NCI-H1105 (cell line): ENCODE measurements at places on chromosomes 5 and 9.

GRCh38 chr5:67115817-67116216 lies 80.8 kb downstream of the CD180 start:
- DNase-seq: no peak

GRCh38 chr9:137077758-137078693 lies 709 bp downstream of the UAP1L1 start:
- no peak for DNase-seq

GRCh38 chr5:7794823-7795222 lies 56.1 kb downstream of the CFAP90 start:
- no peak for DNase-seq

DNA sequence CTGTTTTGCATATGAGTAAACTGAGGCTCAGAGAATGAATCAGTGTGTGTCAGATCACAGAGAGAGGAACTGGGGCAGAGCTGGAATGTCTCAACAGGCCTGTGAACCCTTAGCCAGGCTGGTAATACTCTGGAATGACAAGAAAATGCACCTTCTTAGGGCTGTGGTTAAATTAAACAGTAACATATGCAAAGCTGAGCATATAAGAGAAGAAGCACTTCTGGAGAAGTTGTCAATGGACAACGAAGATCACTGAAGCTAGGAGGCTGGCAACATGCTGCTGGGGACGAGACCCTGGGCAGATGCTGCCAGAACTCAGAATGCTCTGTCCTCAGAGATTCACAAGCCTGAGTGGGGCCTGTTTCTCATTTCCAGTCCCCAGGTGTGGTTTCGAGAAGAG lies 64.6 kb upstream of the EPB41L4B start:
- DNase-seq: no peak

DNA sequence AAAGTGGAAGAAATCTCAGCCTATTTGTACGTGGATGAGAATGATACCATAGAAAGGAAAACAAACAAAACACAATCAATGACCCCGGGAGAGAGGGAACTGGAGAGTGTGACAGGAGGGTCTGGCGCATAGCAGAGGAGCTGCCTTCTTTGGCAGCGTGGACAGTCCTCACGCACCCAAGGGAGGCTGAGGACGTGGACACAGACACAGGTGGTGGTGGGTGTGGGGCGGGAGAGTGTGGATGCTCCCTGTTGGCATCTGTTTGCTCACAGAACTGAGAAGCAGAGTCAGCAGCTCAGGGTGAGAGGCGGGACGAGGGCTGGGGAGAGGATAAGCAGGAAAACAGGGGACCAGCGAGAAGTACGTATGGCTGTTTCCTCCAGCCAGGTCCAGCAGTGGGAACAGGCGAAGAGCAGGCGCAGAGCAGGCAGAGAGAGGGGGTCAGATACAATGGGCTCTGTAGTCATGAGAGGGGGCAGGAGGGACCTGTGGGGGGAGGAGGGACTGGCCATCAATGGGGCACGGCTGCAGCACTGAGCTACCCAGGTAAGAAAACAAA lies 10.0 kb downstream of the CMBL start:
- no peak for DNase-seq

- no peak for DNase-seq
Observed at GRCh38 chr5:140024928-140025327, 18.2 kb downstream of the NRG2 start.

DNA sequence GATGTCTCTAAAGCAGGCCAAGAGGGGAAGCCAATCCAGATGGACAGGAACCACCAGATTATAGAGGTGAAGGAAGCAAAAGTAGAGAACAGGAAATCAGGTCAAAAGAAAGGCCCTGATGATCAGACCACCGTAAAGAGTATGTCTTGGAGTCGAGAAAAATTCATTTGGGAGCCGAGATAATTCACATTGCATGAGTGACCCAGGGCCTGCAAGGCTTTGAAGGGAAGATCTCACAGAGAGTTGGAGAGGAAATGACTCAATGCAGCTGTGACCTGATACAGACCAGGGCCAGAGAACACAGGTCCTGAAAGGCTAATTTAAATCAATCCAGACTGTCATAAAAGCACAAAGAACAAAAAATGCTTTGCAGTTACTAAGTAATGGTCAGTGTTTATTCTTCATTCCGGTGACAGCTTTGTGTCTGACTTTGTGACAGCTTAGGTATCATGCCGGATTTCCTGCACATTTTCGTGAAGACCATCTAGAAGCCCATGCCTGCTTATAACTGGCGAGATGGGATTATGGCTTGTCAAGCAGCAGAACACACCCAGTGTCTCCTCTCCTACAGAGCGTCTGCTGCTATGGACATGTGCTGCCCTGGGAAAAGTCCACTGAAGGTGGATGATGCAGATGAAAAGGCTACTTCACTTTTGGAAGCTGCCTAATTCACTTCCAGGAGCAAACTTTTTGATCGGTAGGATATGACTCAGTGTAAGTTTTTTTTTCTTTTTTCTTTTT lies 5.8 kb upstream of the ACTBL2 start:
- DNase-seq: no peak

DNA sequence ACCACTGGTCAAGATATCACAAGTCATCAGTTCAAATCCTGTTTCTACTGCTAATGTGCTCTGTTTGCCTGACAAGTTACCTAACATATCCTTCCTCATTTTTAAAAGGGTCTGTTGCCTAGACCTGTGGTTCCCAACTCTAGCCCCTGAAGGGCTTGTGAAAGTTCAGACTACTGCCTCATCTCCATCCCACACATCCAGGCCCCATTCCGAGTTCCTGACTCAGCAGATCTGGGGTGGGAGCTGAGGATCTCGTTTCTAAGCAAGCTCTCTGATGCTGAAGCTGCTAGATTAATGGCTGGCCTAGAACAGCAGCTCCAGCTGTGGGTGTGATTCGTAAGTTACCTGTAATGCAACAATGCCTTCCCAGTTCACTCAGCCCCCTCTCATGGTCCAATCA lies 32.5 kb downstream of the S1PR3 start:
- no peak for DNase-seq

GRCh38 chr9:110847671-110848070 lies 179.1 kb downstream of the MUSK start:
- no peak for DNase-seq

DNA sequence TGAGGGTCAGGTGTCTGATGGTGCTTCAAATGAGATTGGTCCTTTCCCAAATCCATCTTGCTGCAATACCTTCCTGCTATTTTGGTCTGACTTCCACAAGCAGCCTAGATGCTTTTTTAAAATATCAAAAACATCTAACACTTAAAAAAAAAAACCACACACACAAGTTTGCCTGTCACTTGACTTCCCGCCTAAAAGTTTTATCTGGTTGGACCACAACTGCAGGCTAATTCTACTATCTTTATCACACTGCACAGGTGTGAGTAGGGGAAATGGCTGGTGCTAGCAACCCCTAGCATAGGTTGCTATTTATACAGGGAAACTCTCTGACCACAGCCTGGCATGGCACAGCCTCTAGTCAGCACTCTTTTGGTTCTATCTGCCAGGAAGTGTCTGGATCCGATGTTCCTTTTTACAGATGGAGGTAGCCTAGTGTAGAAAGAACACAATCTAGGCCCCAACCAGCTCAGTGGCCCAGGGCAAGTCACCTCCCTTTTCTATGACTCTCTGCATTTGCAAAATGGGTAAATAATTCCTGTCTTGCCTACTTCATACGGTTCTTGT lies at the start of gene HEMGN:
HEMGN (minus strand) TSS at position 92 of the 564 bp plus-strand sequence; CDS start at position 56, 36 bp downstream.
- DNase-seq: no peak

DNA sequence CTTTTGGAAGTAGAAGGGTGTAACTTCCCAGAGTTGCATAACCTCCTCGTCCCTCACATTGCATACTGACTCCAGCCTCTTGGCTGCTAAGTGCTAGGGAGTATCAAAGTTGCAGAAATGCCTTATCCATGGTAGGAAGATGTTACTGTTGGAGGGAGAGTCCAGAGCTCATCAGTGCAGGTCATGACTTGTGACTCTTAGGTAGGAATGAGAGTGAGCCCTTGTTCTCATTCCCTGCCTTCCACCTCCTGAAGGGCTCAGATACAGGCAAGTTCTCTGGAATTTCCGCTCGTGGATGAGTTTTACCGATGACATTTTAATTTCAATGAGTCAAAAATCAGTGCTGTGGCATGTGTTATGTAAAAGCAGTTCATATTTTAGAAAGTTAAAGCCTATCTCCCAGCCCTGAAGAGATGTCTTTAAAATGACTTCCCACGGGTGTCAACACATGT lies 17.0 kb downstream of the IRX1 start:
- DNase-seq: no peak

GRCh38 chr9:75088646-75089372 lies 495 bp downstream of the OSTF1 start:
- DNase-seq: peak; percentile 28

GRCh38 chr5:114734238-114734637 lies 372.4 kb downstream of the KCNN2 start:
- DNase-seq: no peak

DNA sequence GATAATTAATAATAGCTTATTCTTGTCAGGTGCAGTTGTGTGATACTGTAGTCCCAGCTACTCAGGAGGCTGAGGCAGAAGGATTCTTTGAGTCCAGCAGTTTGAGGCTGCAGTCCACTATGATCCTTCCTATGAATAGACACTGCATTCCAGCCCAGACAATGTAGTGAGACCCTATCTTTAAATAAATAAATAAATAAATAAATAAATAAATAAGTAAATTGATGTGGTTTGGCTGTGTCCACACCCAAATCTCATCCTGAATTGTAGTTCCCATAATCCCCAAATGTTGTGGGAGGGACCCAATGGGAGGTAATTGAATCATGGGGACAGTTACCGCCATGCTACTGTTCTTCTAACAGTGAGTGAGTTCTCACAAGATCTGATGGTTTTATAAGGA lies 5.6 kb upstream of the ELL2 start:
- DNase-seq: no peak

DNA sequence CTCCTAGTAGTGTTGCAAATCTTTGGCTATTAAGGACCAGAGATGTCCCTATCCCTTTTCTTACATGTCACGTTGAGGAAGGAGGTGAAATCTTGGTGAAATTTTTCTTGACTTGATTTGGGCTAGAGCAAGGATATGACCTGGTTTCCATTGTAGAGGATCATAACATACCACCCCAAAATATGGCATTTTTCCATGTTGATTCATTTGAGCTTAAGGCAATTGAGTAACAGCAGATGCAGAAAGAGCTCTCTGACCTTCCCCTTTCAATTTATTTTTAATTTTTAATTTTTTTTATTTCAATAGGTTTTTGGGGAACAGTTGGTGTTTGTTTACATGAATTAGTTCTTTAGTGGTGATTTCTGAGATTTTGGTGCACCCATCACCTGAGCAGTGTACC lies 61.2 kb upstream of the MAP1B start:
- DNase-seq: no peak

GRCh38 chr9:121023064-121023463 lies 27.0 kb downstream of the C5 start:
- no peak for DNase-seq

DNA sequence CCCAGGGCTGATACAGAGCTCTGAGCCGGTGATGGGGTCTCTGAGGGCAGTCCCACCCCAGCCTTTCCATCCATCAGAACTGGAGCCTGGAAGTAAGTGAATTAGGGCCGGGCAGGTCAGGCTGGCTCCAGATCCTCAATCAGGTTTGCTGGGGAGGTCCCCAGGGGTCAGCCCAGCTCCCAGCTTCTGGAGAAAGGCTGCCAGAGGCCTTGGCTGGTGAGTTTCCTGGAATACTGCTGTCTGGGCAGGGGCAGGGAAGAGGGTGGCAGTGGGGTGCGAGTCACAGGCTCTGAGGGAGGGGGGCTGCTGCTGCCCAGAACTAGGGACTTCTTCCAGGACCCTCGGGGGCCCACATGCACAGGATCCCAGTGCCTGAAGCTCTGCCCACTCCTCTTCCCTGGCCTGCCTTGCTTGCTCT lies 200.6 kb upstream of the MVB12B start:
- no peak for DNase-seq

DNA sequence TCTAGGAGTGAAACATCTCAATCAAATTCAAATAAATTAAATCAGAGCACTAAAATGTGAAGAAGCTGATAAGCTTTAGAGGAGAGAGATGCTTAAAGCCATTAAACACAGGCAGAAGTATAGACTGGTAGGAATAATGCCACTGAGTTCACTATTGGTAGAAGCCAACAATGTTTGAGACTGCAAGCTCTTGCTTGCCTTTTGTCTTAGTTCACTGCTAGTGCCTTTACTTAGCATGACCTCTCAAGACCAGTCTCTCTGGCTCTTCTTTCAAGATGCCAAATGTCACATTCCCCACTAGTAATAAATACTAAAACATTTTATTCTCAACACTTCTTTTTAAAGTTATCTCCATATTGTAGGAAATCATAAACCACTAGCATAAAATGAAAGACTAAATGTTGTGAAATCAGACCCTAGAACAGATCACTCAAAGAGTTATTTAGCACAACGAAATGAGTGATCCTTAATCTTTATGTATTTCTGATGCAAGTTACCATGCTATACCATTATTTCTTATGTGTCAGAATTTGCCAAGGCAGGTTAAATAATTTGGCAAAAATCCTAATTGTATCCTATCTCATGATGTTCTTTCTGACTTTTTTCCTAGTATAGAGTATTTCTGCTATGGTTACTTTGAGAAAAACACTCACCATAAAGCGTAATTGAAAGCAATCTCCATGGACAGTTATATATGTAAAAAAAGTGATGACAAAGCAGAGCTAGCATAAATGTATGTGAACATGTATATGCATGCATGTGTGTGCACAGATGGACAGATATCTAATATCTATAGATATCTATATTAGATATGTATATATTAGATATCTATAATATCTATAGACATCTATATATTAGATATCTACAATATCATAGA lies 57.5 kb downstream of the PJA2 start:
- DNase-seq: no peak

DNA sequence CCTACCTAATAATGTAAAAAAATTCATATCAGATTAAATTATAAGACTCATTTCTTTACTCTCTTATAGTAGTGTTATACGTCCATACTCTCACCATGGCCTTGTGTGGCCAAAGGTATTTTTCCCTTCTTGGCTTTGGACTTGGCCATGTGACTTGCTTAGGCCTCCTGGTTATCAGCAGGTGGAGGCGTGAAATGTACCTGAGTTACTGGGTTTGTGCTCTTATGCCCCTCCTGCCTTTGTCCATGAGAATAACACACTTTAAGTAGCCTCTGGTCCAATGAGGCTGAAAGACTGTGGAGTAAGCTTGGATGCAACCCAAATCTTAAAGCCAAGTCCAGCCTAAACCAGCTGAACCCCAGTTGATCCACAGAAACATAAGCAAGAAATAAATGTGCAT lies 68.7 kb downstream of the RETREG1 start:
- DNase-seq: no peak

DNA sequence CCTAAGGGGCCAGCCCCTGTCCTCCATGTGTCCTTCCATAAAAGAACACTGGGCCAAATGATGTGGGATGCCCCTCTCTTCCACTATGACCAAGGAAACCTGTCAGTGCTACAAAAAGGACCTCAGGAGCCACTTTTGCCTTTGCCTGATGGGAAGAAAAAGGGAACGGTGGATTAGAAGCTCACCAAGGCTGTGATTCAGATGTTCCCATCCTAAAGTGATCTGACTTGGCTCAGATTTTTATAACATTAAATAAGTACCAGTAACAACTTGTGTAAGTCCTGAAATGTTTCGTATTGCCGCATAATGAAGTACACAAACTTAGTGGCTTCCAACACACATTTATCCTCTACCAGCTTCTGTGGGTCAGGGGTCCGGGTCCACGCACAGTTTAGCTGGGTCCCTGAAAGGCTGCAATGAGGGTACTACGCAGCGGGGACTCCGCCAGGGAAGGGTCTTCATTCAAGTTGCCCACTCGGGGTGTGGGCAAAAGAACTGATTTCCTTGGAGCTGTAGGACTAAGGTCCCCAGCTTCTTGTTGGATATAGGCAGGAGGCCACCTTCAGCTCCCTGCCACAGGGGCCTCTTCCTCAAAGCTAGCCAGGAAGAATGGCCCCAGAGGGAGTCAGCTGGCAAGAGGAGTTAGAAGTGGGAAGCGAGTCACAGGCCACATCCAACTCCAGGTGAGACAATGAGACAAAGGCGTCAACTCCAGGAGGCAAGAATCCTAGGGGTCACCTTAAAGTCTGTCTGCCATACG lies 60.4 kb downstream of the RAPGEF1 start:
- DNase-seq: no peak
